ENCODE measurements at places on chromosomes 6 and 20.

DNA sequence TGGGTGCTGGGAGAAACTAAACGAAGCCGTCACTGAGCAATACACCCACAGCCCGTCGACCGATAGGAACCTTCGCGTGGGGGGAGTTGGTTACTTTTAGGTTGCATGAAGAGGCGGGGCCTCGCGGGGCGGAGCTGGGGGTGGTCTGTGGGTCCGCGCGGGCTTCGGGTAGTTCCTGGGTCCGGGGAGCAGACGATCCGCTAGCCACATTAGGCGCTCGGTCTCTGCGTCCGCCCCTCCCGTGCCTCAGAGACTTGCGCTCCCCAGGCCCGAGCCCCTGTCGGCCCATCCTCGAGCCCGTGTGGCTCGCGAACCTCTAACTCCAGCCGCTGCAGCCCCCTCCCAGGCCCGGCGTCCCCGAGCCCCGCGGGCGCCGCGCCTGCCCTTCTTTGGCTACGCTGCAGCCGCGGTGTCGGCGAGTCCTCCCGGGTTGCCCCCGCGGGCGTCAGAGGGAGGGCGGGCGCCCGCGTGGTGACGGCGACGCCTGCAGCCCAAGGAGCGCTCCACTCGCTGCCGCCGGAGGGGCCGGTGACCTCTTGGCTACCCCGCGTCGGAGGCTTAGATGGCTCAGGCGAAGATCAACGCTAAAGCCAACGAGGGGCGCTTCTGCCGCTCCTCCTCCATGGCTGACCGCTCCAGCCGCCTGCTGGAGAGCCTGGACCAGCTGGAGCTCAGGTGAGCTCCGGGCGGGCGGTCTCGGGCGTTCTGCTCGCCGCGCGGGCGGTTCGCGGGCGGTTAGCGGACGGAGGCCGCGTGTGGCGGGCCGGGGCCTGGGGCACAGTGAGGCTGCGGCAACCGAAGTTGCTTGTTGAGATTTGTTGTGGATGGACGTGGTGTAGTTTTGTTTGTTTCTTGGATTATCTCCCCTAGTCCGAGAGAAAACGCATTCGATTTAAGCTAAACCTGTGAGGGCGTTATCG, at the start of gene BAG2:
Gene BAG2 (plus strand): TSS at position 191 of the 920 bp plus-strand sequence. CDS start 372 bp downstream, at position 563.
- DNase-seq, result peak; percentile 91

GRCh38 chr6:23414922-23415321, 711.1 kb upstream of the NRSN1 start:
- DNase-seq, result no peak

- peak; percentile 94 for DNase-seq
Measured at GRCh38 chr20:21303061-21303871, at the start of gene XRN2. TSS of gene XRN2 (plus strand) at chr20:21303331. CDS start at chr20:21303399, 68 bp downstream.

GRCh38 chr6:135008941-135009290, 45.7 kb downstream of the HBS1L start:
- DNase-seq, result no peak

- no peak for DNase-seq
Measured at GRCh38 chr20:2234598-2235191, 61.1 kb upstream of the TGM3 start.

GRCh38 chr20:50967586-50967985, 9.0 kb downstream of the MOCS3 start:
- peak; percentile 45 for DNase-seq

GRCh38 chr6:165988302-165988756, 179.3 kb downstream of the TBXT start:
- no peak for DNase-seq

- no peak for DNase-seq
Measured at GRCh38 chr6:170045563-170045960, 245.3 kb downstream of the DLL1 start.

Measured in fibroblast of lung (primary cell).